ENCODE measurements at places on chromosomes 16 and 17.

DNA sequence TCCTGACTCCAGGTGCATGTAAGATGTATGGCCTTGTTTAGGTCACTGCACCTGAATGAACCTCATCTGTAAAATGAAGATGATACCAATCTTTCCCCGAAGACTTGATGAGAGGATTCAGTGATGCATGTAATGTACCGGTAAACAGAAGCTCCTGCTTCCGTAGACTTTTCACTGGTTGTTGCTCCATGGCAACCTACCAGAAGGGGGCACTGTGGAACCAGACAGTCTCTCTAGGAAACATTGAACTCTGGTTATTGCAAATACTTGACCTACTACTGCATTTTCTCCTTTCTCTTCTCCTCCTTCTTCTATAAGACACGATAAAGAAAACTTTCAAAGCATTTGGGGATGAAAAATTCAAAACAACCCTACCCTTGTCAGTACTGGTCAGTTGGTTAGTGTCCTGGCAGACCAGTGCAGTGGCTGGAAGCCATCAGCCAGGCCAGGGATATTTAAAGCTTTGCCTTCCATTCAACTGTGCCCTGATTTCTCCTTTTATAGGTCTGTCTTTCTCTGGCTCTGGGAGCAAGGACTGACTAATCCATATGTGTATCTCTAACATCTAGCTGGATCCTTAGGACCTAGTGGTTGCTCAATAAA is 667.4 kb upstream of the SALL1 start:
- peak; percentile 36 for DNase-seq

DNA sequence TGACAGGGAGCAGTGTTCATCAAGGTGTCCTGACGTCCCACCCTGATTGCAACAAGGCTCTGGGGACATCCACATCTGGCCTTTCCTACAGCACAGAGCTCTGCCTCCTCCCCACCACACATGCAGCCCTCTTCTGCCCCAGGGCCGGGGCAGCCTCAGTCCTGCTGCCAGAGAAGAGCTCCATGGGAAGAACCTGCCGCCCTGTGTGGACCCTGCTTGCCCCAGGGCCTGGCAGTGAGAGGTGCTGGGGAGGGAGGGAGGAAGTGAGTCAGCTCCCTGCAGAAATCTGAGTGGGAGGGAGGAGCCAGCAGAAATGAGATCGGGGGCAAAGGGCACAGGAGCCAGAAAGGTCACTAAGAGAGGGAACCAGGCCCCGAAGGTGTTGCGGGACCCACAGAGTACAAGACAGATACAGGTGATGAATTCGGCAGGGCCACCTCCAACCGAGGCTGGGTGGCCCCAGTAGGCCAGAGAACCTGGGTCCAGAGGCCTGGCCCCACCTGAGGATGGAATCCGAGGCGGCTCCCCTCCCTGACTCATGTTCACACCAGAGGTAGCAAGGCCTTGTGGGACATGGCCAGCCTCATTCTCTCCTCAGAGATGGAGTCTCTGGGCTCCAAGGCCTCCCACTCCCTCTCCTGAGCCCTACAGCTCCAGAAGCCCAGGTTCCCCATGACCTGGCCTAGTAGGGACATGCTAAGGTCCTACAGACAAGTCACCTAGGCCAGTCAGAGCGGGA is 24.8 kb downstream of the MYO18A start:
- no peak for DNase-seq

DNA sequence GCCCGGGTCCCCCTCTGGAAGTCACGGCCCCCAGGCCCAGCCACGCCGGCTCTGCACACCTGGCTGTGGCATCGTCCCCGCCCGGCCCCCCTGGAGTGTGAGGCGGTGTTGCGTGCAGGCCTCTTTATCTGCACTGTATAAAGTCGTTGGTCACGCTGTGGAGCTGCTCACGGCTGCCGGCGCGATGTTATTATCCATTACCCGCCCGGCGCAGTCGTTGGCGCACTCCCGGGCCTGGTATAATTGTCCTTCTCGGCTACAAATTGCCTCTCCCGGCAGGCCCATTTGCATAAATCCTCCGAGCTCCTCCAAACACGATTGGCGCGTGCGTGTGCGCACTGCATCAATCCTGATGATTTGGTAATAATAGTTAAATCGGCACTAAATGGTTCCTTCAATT is 57.8 kb downstream of the BAHCC1 start:
- no peak for DNase-seq

DNA sequence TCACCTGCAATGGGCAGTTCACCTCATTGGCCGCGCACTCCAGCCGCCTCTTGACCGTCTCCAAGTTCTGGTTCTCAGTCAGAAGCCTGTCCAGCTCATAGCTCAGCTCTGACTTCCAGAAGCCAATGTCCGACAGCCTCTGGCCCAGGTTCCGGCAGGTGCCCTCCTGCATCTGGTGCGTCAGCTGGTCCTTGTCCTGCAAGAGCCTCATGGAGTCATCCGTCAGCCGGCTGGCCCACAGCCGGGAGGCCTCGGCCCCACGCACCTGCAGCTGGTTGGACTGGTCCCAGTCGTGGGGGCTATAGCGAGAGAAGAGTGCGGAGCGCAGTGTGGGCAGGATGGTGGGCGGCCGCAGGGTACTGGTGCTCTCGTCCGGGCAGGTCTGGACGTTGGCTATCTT is 424 bp downstream of the TEKT5 start:
- DNase-seq: no peak

GRCh38 chr17:82332669-82333278 is 792 bp downstream of the SECTM1 start:
- DNase-seq: no peak

- DNase-seq: no peak
Observed at GRCh38 chr16:81510016-81510415, 65.4 kb downstream of the CMIP start.

- DNase-seq: peak; percentile 57
Observed at GRCh38 chr16:2428051-2428783, 1.0 kb upstream of the CCNF start.

GRCh38 chr17:76078860-76079534 is at the start of gene ZACN:
TSS of gene ZACN (plus strand) at chr17:76079182. CDS start at chr17:76079265, 83 bp downstream.
- no peak for DNase-seq

GRCh38 chr16:67668495-67669157 is 2.0 kb downstream of the C16orf86 start:
- peak; percentile 42 for DNase-seq

DNA sequence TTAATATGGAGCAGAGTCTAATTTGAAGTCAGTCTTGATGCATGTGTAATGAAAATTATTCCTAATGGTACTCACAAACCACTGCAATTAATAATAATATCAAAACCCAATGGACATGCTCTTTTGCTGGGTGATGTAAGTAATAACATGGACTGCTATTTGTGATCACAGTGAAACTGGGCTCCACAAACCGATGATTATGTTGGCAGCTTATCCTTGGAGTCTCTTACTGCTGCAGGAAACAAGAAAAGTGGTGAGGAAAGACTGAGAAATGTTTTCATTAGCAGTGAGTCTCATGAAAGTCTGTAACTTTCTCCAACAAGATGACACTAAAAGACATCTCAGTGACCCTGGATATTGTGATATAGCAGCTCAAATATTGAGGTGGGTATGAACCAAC is 45.2 kb downstream of the TMEM100 start:
- no peak for DNase-seq

DNA sequence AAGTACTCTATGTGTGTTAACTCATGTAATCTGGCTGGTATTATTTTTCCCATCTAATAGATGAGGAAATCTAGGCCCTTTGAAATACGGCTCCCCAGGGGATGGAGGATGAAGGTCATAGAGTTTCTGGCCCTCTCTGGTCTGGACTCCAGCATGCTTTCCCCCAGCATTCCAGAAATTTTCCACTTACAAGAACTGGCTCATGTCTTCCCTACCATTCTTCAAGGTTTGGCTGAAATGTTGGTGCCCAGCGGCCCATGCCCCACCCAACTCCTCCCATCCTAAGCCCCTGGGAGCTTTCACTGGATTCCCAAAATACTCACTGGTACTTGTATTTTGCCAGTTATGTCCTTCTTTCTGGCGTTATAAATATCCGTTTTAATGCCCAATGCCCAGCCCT is 237.5 kb upstream of the NLRP1 start:
- DNase-seq: no peak

All from GM13977 (cell line).